ENCODE measurements at places on chromosomes 4 and X.

GRCh38 chr4:166977596-166977995 is 256.7 kb downstream of the SPOCK3 start:
- DNase-seq = no peak

DNA sequence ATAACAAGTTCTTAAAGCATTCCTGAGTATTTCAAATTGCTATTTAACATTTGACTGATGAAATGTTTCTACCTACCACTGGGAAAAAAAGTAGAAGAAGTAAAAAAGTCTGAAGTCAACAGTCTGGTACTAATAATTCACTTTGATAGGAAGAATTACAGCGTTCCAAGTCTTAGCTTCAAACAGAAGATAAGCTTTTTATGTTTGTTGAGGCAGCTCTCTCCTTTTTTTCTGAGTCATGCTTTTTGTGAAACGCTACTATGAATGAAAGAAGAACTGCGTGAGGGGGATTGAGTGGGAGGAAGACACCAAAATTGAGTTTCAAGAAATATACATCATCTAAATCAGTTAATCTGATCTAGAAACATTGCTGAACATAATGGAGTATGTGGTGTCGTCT is 13.0 kb upstream of the KDR start:
- DNase-seq = no peak

- DNase-seq = no peak
These were observed 22.8 kb upstream of the AP1S2 start for GRCh38 chrX:15877380-15877779.

GRCh38 chr4:161320377-161320776 is 843.4 kb downstream of the FSTL5 start:
- DNase-seq = no peak

DNA sequence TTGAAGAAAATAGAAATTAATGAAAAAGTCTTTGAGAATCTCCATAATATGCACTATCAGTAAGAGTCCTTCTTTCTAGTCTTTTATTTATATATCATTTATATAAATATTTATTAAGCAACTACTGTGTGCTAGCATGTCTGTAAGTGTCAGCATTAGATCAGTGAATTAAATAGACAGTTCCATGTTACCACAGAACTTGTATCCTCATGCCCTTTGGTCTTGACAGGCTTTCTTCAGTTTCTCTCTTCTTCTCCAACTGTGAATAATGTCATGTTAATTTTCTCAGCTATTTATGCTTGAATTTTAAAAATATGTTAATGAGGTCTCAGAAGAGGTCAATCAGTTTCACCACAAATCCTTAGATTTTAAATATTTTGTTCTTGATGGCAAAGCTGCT is 389.6 kb upstream of the TRAM1L1 start:
- DNase-seq = no peak

DNA sequence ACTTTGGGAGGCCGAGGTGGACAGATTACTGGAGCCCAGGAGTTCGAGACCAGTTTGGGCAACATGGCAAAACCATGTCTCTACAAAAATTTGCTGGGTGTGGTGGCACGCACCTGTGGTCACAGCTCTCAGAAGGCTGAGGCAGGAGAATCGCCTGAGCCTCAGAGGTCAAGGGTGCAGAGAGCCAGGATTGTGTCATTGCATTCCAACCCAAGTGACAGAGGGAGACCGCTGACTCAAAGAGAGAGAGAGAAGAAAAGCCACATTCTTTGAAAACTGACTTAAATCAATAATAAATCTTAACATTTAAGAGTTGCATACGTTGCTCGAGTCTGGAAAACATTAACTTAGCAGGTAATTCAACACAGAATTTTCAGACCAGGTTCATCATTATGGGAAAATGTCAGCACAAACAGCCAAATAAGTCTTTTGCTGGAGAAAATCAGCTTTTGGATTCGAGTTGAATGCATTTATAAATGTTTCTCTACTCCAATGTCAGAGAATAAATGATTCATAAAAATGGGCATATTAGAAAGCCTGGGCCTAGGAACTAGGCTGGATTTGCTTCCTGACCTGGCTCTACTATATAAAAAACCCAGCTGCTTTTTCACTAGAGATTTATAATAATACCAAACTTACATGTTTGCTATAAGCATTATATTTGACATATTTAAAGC is 68.3 kb upstream of the RBPJ start:
- DNase-seq = no peak

DNA sequence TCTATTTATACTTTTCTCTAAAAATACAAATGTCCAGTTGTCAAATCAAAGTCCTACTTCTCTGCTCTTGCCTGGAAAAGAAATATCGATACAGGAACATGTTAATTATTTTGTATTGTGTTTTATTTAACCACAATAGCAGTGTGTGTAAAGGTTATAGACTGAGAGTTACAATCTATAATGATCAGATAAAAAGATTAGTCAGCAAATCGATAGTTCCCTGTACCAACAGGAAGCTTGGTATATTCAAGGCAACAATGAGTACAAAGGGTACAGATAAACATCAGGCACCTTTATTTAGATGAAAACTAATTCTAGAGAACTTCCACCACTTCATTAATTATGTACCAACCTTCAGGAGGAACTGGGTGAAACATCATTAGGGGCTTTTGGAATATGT is 469.5 kb downstream of the GBA3 start:
- no peak for DNase-seq

DNA sequence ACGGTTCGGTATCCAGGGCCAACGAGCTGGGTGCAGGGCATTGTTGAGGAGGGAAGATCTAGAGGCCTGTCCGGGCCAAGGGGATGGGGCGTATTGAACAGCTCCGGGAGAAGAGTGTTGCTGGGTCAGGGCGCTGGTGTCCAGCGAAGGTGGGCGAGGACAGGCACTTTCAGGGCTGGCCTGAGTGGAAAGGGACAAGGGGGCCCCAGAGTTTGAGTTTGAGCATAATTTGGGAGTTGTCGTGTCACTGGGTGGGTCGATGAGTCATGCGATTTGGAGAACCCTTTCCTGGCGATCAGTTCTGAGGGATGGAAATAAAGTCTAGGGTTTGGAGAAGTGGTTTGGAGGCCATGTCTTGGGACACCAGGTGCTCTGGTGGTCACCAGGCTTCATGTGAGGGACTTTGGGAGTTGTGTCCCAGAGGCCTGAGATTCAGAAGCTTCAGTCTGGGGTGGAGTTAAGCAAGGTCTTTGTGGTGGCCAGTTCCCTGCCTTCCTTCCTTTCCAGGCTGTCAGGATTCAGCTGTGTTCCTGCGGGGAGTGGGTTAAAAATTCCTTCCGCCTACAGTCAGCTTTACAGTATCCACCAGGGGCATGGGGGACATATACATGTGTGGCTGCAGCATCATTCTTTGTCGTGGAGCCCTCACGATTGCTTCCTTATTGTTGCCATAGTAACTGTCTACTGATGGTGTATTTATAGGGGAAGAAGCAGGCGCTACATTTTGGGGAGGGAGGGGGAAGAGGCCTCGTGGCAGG is 504 bp downstream of the PRRG3 start:
- no peak for DNase-seq

- DNase-seq = no peak
These were observed 32.3 kb upstream of the DSPP start for GRCh38 chr4:87575983-87576382.

GRCh38 chr4:57059890-57060716 is 50.1 kb downstream of the IGFBP7 start:
- DNase-seq = no peak

DNA sequence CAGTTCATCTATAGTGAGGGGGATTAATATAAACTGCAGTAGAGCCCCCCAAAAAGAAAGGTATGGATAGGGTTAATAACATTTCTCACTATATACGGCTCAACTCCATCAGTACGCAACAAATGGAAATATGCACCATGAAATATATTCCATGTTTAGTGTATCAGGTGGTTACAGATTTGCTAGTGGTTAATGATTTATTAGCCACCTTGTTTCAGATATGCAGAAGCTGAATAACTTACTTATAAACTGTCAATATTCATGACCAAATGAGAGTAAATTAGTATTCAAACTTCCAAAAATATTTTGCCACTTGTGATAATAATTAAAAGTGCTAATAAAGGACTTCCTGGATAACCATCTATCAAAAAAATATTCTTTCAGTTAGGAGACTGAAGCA is 14.8 kb downstream of the AMTN start:
- no peak for DNase-seq

Measured in T-cell (primary cell).